ENCODE measurements at places on chromosomes 4 and X.

DNA sequence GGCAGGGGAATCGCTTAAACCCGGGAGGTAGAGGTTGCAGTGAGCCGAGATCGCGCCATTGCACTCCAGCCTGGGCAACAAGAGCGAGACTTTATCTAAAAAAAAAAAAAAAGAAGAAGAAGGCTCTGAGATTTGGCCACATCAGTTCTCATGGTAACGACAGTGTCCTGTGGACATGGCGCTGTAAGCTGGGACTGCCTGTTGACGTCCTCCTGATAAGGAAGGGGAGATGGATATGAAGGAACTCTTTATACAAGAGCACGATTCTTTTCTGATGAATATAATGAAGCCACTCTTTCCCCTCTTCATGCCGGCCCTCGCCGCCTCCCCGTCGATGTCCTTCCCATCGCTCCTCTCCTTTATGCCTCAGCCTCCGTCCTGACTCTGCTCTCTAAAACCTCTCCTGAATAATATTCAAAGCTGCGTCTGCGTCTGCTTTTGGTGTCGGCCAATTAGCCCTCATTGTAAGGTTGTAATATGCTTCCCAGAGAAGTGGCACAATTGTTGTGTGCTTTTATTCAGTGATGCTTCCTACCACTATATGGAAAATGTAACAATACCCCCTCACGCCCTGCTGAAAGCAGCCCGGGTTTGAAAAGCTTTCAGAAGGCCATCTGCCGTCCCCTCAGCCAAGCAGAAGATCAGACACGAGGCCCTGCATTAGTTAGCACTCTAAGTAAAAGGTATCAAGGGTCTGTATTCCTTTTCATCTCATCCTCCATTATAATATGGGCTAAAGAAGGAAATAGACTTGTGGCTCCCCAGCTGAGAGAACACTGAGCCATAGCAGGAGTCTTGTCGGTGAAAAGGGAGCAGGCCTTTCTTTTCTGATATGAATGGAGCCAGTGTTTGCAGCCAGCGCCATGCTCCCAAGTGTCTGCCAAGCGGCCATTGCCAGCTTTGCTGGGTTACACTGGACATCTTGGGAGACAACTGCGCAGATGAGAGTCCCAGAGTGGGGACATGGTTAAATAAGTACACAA lies 22.1 kb upstream of the SCOC start:
- DNase-seq, result no peak

- DNase-seq, result no peak
Measured at GRCh38 chr4:185286571-185286970, 77.2 kb downstream of the SNX25 start.

- DNase-seq, result no peak
Measured at GRCh38 chrX:21412883-21413282, 38.7 kb downstream of the CNKSR2 start.

DNA sequence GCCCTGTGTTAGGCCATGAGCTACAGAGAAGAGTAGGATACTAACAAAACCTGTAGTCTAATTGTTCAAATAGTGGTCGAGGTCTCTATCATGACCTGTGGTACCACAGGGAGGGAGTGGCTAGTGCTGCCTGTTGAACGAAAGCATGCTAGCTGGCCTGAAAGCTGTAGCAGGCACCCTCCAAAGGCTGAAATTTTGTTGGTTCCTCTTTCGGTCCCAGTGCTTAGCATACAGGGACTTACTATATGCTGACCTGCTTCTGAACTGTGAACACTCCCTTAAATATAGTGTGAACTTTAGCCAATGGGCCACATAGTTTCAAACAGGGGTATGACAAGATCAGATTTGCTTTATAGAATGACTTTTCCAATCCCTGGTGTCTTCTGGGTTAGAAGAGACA lies 113.4 kb downstream of the PJA1 start:
- DNase-seq, result no peak

All from endodermal cell (in vitro differentiated cells).